Glomerular endothelial cell (primary cell): ENCODE measurements at places on chromosomes 16 and 17. TPM values are rescaled to one million over a fixed set of nuclear protein-coding genes. Genes with fewer than 3 reads are reported as not detected.

ESRP2 gene
- total RNA-seq: 0.29 and 2.9 TPM in 2 replicates

CD300A gene
- total RNA-seq: not detected in 2 replicates

GGT6 gene
- total RNA-seq: not detected in 2 replicates

TMEM204 gene
- total RNA-seq: 20.4 and 34.2 TPM in 2 replicates

UBE2O gene
- 21.3 and 33.5 TPM in 2 replicates for total RNA-seq

CNGB1 gene
- not detected in 2 replicates for total RNA-seq

FBXW10B gene
- total RNA-seq: 1.3 TPM in 1 of 2 replicates, not detected in the other

MYO15A gene
- total RNA-seq: 0.18 and 0.92 TPM in 2 replicates

SYCE1L gene
- total RNA-seq: 2.1 and 11.6 TPM in 2 replicates

ATP2C2 gene
- 0.10 TPM in 1 of 2 replicates, not detected in the other for total RNA-seq

WDR81 gene
- total RNA-seq: 27.3 and 30.0 TPM in 2 replicates

EFNB3 gene
- total RNA-seq: 0.87 and 2.1 TPM in 2 replicates

NAGS gene
- 1.8 and 4.6 TPM in 2 replicates for total RNA-seq

USP43 gene
- 0.35 and 1.6 TPM in 2 replicates for total RNA-seq

TP53TG3D gene
- not detected in 2 replicates for total RNA-seq

CDH13 gene
- total RNA-seq: 111 and 224 TPM in 2 replicates

TBC1D3B gene
- total RNA-seq: 0.39 and 1.3 TPM in 2 replicates

TACO1 gene
- 18.9 and 26.3 TPM in 2 replicates for total RNA-seq

NLGN2 gene
- total RNA-seq: 15.7 and 21.7 TPM in 2 replicates

SLFN13 gene
- total RNA-seq: 0.82 and 1.1 TPM in 2 replicates

CES5A gene
- not detected in 2 replicates for total RNA-seq

OR2C1 gene
- total RNA-seq: not detected in 2 replicates

KRTAP4-4 gene
- total RNA-seq: not detected in 2 replicates

ZSCAN10 gene
- not detected in 2 replicates for total RNA-seq

ZSCAN32 gene
- total RNA-seq: 10.8 and 11.7 TPM in 2 replicates

PPM1D gene
- 22.2 and 27.6 TPM in 2 replicates for total RNA-seq

SLC5A10 gene
- not detected in 2 replicates for total RNA-seq

CDR2L gene
- total RNA-seq: 40.7 and 63.5 TPM in 2 replicates

ZDHHC1 gene
- total RNA-seq: 18.3 and 23.7 TPM in 2 replicates
